ENCODE measurements at places on chromosomes 13 and 19. TPM values are rescaled to one million over a fixed set of nuclear protein-coding genes. Genes with fewer than 3 reads are reported as not detected.

PRRG2 gene
- total RNA-seq = 1.2 TPM

SYCN gene
- total RNA-seq = not detected

HAUS8 gene
- total RNA-seq = 34.9 TPM

PCDH17 gene
- total RNA-seq = 0.07 TPM

U2AF2 gene
- 394 TPM for total RNA-seq

NKPD1 gene
- total RNA-seq = 0.16 TPM

CGB5 gene
- not detected for total RNA-seq

OPA3 gene
- total RNA-seq = 16.2 TPM

KLK7 gene
- not detected for total RNA-seq

DNA sequence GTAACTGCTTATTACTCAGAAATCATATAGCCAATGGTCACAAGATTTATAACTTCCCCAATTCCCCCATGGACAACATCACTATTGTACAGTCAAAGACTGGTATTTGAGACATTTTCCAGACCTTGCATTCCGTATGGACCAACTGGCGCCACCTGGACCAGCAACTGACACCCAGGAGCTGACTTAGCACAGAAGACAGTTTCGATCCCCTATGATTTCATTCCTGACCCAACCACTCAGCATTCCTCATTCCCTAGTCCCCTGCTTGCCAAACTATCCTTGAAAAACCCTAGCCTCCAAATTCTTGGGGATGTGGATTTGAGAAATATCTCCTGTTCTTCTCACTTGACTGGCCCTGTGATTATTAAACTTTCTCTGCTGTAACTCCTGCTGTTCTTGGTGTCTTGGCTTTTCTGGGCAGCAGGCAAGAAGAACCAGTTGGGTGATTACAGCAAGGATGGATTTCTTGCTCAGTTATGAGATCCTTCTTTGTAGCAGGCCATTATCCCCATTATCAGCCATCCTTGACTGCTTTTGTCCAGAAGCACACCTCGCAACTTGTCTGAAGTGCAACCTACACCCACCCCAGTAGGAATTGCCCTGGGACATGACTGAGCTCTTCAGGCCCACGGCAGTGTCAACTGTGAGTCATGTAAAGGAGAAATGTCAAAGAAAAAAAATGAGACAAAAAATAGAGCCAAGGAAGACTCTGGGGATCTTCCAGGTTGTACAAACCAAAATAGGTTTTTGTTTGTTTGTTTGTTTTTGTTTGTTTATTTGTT lies 13.7 kb upstream of the MAP3K10 start:
- DNase-seq = no peak

- DNase-seq = no peak
Observed at GRCh38 chr13:111115061-111115964, at the start of gene ARHGEF7. TSS of gene ARHGEF7 (plus strand) at chr13:111115310. CDS start at chr13:111115527, 217 bp downstream.

DNA sequence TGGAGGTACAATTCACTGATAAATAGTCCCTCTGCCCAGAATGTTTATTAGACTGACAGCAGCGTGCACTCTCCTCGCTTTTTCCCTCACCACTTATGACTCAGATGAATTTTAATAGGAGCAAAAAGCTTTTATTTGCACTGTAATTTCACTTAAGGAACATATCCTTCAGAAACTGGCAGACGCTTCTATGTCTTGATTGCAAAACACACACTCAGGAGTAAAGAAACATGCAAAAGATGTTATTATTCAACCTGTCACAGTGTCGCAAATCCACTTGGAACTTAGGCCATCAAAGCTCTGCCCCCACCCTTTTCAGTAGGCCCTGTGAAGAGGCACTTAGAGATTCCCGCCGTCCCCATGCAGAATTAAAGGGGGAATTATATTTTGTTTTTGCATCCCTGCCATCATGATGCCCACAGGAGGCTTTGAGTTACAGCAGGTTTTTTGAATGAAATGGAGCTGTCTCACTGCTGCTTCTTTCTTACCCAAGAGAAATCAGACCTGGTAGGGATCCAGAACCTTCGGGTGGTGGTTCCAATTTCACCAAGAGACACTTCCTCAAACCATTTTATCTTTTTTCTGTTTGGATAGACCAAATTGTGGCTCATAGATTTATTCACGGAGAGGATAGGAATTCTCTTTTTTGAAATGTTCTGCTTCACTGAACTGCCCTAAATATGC lies 74.5 kb downstream of the GGACT start:
- DNase-seq = no peak

- DNase-seq = no peak
Observed at GRCh38 chr19:1456121-1456900, 6.4 kb downstream of the APC2 start.

DNA sequence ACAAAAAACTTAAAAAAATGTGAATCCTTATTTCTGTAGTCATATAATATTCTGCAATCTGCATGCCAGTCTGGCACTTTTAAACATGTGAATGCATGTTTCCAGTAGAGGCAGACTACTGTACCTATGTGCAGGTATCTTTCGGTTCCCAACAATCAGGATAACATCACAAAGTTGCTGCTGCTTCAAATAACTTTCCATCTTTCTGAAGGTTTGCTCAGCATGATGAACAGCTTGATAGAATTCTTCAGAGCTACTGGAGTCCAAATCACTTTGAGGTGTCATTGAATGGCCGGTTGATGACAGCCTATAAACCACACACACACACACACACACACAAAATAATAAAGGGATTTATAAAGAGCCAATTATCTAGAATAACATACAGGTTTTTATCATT lies 132.1 kb upstream of the ATXN8OS start:
- no peak for DNase-seq

DNA sequence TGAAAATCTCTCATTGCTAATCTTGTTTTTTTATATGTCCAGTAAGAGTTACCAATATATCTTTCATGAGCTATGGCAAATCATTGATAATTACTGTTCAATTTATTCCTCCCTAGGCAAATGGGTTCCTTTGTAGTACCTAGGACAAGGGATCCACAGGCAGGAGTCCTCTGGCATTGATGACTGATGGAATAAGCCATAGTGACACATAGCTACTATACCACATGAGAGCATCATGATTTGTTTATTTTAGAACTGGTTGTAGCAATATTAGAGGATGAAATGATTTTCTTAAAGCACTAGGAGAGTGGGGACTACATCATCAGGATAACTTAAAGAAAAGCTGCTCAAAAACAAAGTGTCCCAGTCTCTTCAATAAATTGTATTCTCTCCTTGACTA lies 21.7 kb upstream of the MAB21L1 start:
- DNase-seq = no peak

DNA sequence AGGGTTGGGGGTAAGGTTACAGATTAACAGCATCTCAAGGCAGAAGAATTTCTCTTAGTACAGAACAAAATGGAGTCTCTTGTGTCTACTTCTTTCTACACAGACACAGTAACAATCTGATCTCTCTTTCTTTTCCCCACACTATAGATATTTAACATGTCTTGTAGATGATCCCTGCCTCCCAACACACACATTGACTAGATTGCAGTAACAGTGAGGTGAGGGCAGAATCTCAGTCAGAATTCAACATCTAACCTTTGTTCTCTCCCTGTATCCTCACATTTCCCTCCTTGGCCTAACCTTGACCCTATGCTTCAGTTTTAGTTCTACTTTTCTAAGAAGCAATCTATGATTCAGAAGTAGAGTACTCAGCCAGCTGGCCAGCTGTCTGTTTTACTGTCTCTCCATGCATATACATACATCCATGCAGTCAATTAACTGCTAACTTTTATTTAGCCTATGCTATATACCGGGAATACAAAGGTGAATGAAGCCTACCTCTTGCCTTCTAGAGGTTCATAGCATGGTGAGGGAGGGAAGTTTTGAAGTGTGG lies 18.1 kb downstream of the DNAJC15 start:
- no peak for DNase-seq

GRCh38 chr13:100530671-100531213 lies 57.8 kb downstream of the GGACT start:
- no peak for DNase-seq

- no peak for DNase-seq
Observed at GRCh38 chr19:46394402-46394797, 19.0 kb downstream of the CCDC8 start.

DNA sequence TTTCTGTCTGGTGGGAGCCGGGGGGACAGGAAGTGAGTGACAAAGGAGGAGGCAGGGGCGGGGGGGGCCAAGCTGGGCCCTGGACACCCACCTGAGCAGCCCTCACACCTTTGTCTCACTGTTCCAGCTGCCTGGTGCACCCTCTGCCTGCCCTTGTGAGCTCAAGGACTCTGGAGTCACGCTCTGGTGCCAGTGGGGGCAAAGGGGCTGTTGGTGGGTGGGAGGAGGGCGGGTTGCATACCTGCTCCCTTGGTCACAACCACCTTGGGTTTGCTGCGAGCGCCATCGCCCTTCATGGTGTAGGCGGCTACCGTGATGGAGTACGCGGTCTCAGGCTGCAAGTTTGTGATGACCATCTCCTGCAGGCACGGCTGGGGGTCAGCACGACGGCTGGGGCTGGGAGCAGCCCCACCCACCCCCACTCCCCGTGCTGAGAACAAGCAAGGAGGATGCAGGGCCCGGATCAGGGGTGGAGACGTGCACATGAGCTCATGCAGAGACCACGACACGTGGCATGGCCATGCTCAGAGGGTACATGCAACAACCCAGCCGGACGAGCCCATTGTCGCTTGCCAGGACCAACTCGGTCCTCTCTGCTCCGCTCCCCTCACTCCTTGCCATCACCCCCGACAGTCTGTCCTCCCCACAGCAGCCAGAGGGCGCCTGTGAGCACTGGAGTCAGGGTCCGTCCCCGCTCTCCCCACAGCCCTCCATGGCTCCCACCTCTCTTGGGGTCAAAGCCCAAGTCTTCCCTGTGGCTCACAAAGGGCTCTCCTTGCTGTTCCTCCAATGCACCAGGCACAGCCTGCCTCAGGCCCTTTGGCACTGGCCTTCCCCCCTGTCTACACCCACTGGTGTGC lies 114.9 kb downstream of the PTPRS start:
- DNase-seq = no peak

DNA sequence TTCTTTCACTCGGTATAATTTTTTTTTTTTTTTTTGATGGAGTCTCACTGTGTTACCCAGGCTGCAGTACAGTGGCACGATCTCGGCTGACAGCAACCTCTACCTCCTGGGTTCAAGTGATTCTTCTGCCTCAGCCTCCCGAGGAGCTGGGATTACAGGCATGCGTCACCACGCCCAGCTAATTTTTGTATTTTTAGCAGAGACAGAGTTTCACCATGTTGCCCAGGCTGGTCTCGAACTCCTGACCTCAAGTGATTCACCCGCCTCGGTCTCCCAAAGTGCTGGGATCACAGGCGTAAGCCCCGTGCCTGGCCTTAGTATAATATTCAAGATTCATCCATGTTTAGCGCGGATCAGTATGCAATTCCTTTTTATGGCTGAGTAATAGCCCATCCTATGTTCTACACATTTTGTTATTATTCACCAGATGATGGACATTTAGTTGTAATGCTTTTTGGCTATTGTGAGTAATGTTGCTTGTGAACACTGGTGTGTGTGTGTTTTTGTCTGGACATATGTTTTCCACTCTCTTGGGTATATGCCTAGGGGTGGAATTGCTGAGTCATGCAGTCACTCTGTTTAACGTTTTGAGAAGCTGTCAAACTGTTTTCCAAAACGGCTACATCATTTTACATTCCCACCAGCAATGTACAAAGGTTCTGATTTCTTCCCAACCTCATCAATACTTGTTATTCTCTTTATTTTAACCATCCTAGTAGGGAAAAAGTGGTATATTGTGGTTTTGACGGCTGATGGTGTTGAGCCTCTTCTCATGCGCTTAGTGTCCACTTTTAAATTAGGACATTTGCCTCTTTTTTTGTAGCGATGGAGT lies 22.9 kb downstream of the PLEKHF1 start:
- no peak for DNase-seq

GRCh38 chr13:20174656-20175405 lies 14.0 kb upstream of the GJA3 start:
- no peak for DNase-seq

DNA sequence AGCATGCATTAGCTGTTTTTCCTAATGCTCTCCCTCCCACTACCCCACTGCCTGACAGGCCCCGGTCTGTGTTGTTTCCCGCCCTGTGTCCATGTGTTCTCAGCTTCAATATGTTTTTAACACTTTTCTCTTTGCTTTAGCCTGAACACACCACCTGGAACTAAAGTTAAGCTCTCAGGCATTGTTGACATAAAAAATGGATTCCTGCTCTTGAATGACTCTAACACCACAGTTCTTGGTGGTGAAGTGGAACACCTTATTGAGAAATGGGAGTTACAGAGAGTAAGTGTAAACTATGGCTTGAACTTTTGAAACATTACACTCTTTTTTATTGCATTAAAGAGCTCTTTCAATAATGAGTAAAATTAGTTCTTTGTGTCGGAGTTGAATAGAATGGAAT lies 70.1 kb downstream of the TDRD3 start:
- no peak for DNase-seq

GRCh38 chr13:103349211-103349980 lies 283.2 kb upstream of the SLC10A2 start:
- DNase-seq = no peak

- DNase-seq = no peak
Observed at GRCh38 chr19:13095934-13096927, 6.4 kb downstream of the LYL1 start.

DNA sequence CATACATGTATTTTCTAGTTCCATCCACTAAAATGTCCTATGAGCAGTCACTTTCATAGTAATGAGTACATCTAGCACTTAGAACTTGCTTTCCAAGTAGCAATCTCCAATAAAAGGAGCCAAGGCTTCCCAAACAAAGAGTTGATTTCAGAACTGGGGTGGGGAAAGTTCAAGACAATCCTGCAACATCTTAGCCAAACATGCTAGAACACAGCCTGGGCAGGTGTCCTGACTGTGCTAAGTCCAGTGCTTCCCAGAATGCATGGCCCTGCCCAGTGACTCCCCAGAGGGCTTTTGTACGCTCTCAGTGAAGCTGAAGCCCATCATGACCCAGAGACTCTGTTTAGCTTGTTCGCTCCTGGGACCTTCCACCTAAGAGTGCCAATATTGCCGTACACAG lies 106.7 kb upstream of the UBAC2 start:
- DNase-seq = no peak

DNA sequence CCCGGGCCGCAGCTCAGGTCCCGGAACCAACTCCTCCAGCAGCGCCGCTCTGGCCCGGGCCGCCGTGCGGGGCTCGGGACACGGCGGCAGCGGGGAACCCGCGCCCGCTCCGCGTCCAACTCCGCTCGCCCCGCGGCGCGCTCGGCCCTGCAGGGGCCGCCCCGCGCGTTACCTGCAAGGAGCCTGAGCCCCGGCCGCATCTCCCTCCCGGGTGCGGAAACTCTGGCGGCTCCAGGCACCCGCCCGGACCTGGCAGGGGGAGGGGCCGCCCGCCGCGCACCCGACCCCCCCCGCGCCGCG lies at the start of gene TMTC4:
TSS of gene TMTC4 (minus strand) at position 224 of the 300 bp plus-strand sequence. CDS start 4,433 bp downstream, outside the sequence.
- no peak for DNase-seq
